IMR-90 (cell line): ENCODE measurements at places on chromosomes 2 and 18. TPM values are rescaled to one million over a fixed set of nuclear protein-coding genes. Genes with fewer than 3 reads are reported as not detected.

Gene ARHGAP28
- total RNA-seq, result 2.8 and 3.8 TPM in 2 replicates

- no peak for DNase-seq
These were observed 26.8 kb downstream of the FAM110C start for GRCh38 chr2:19505-19904.

DNA sequence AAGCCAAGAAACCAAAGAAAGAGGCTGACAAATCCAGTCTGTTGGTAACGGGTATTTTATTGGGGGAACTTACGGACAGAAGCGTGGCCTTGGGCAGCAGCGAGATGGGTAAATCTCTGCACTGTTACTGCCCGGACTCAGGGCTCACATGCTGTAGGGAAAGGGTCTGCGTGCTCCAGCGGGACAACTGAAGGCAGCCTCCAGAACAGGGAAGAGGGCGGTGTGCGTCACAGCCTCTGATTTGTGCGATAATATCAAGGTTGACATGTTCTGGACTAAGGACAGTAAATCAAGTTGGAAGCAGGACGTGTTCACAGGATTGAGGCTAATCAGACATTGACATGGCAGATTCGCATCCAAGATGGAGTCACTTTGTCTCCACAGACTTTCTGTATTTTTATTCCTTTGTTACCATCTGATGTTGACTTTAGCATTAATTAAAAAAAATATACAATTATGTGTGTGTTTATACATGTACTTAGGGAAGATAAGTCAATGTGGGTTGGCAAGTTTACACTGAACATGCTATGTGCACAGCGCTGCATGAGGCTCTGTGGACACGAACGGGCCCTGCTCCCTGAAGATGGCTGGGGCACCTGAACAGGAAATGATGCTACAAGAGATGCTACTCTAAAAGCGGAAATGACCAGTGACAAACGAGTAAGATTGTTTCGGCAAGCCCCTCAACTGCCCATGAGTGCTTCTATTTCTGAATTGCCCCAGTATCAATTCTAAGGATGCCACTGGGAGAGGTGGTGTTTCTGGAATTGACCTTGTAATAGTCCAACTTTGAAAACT lies 22.6 kb upstream of the DCDC2C start:
- DNase-seq, result no peak

Gene TXNDC2
- under 0.01 and 0.18 TPM in 2 replicates for total RNA-seq

DNA sequence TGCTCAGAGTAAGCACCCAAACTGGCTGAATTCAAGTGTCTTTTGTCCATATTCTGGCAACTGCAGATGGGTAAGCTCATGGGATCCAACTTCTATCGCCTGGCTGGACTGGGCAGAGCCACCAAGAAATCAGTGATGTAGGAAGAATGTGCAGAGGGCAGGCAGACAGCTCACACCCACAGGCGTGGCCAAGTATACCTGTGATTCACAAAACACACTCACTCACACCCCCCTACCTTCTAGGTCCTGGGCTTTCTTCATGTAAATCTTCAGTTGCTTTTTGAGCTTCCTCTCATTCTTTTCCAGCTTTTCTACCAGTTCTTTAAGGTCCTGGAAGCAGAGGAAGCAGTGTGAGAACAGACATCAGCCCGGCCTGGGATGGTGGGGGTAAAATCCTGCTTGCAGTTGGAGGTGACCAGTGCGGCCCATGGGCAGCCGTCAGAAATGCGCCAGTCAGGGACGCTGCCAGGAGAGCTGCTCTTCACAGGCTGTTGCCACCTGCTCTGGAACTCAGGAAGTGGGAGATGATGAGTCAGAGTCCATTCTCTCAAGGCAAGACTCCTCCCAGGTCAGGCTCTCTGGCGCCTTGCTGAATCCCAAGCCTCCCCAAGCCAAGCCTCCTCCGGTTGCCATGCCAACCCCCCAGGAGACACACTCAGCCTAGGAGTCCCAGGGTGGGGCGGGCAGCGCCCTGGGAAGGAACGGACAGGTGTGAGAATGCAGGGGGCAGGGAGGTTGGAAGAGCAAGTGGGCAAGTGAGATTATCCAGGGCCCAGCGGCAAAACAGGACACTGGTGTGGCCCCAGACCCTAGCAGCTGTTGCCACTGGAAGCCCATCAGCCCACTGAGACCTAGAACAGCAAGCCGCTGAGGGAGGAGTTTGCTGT lies 36.2 kb upstream of the ACAA2 start:
- DNase-seq, result peak; percentile 92

DNA sequence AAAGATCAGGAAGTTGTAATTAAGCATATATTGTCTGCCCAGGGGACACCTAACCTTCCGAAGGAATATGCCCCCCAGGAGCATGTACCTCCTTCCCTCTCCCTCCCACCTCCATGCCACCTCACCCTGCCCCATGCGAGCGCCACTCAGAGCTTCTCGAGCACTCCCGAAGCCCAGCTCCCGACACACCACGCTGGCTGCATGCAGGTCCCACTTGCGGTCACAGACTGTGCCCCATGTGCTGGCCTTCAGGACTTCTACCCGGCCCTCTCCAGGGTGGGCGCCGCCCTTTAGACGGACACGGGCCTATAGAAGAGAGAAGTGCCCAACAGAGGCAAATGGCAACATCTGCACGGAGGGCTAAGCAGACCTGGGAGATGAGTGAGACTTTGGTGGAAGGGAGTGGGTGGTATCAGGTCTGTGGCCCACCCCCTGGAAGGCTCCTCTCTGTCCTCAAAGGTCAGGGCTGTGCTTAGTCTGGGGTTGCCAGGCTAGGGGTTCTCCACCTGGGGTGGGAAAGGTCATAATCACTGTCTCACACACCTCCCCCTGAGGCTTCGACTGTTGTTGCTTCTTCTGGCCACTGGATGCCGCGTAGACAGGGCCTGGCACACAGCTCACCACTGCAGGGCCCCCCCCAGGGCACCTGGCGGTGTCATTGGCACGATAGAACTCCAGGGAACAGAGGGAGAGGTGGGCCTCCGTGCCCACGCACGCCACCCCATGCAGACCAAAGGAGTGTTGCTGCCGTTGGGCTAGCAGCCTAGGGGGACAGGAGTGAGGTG lies 6.6 kb downstream of the HTRA2 start:
- DNase-seq, result no peak

- DNase-seq, result no peak
These were observed 177.1 kb upstream of the COPS8 start for GRCh38 chr2:236908439-236909192.

DNA sequence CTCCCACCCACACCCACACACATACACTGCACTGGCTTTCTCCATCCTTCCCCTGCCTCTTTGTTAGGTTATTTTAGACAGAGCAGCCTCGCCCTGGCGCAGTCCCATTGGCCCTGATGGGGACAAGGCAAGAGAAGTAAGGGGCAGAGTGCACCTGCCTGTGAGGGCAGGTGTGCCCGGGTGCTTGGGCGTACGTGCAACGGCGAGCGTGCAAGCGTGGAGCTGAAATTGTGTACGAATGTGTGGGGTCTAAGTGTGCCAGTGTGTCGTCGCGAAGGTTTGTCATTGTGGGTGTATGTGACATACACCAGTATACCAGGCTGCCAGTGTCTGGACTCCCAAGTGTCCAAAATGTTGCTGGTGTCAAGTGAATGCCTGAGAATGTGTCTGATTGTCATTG lies 544 bp downstream of the LRATD1 start:
- no peak for DNase-seq

GRCh38 chr2:97908208-97908676 lies 87.5 kb downstream of the TMEM131 start:
- no peak for DNase-seq
